Muscle of leg (tissue), 16 donors: ENCODE measurements at places on chromosomes 5 and 9.

GRCh38 chr5:83562071-83562606 lies 90.6 kb downstream of the VCAN start:
- peak; percentile 43 for DNase-seq

GRCh38 chr5:88452820-88453219 lies 184.2 kb upstream of the TMEM161B start:
- DNase-seq, result peak; percentile 9

DNA sequence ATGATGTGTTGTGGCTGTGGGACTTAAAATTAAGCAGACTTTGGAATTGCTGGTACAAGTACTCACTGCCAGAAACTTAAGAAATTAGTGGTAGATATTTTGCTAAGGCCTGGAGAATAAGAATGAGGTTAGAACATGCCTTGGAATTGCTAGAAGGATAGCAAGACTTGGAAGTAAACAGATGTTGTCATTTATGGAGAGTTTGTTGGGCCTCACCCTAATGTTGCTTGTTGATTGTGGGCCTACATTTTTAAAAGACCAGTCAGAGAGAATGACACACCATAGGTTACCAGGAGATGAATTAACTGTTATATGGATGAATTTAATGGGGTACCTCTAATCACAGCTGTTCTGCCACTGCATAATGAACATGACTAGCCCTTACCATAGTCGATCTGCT lies 120.1 kb upstream of the GAS1 start:
- DNase-seq, result no peak

- no peak for DNase-seq
Measured at GRCh38 chr5:1745123-1745795, 54.4 kb downstream of the MRPL36 start.

GRCh38 chr9:121841771-121842611 lies 190.6 kb downstream of the DAB2IP start:
- DNase-seq, result no peak

GRCh38 chr5:113989278-113989912 lies 372.5 kb upstream of the KCNN2 start:
- DNase-seq, result no peak

- DNase-seq, result no peak
Measured at GRCh38 chr9:117496307-117496706, 81.5 kb upstream of the ASTN2 start.

- DNase-seq, result peak; percentile 85
Measured at GRCh38 chr5:108788142-108788541, 40.4 kb downstream of the FER start.

DNA sequence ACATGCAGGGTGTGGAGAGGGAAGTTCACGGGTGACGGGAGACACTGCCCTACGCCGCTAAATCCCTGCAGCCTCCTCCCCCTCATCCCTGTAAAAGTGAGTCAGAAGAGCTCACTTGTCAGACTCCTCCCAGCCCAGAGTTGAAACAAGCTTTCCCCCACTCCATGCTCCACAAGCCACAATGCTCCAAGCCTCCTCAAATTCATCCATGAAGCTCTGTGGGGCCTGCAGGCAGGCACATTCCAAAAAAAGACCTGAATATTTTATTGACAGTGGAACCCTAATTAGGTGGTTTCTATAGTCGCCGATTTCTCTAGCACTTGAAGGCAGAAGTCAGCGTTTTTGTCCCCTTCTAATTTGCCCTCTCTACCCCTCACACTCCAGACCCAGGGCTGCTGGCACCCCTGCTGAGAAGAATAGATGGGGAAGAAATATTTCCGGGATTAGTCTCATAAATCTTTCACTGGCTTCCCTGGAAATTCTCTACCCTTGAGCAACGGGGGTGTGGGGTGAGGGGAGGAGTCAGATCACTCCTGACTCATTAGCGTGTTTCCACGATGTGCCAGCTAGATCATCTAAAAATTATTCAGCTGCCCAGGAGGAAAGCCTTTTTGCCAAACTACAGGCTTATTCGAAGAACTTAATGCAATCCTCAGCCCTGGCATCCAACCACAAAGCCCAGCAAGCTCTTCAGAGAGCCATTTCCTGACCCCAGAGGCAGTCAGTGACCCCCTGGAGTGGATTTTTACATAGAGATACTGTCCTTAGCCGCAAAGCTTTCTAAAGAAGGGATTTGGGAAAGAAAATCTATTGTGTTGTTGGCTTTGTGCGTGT lies 97.1 kb downstream of the ENC1 start:
- peak; percentile 34 for DNase-seq

- DNase-seq, result no peak
Measured at GRCh38 chr9:70683841-70684240, 269.4 kb upstream of the KLF9 start.

DNA sequence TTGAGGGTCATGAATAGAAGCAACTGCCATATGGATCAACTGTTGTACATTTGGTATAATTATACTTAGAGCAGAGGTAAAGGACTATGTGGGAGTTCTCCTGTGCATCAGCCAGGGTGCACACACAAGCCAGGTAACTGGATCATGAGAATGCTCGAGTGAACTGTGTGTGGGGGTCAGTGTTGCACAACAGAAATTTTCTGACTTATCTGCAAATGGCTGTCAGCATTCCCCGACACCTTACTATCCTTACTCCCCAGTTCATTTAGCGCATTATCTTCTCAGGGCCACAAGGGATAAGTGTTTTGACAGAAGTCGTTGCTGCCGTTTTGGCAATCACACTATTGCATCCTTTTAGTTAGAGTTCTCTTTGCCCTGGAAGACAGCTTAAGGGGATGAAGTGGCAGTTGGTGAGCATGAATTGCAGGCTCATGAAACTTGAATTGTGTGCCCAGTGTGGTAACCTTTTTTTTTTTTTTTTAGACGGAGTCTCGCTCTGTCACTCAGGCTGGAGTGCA lies 1.7 kb downstream of the CANX start:
- DNase-seq, result no peak
